Mammary epithelial cell (primary cell): ENCODE measurements at places on chromosomes 12 and 14.

DNA sequence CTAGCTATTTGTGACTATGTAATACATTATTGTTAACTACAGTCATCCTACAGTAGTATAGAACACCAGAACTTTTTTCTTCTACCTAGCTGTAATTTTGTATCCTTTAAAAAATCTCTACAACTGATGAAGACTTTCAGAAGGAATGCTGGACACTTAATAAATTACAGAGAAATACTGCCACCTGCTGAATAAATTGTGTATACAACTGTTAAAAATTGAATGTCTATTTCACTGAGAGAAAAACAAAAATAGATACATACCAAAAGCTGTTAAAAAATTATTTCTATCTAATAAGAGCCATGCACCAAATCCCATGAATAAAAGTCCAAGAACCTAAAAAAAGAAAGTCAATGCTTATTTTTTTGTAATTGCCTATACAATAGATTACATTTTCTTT is 6.6 kb downstream of the TSPAN19 start:
- peak; percentile 14 for DNase-seq

- peak; percentile 35 for DNase-seq
Measured at GRCh38 chr14:80549141-80549540, 337.8 kb upstream of the DIO2 start.

- DNase-seq = peak; percentile 76
Measured at GRCh38 chr14:73238424-73238852, 1.1 kb downstream of the PAPLN start.

- no peak for DNase-seq
Measured at GRCh38 chr14:90755661-90756304, 60.4 kb downstream of the TTC7B start.

DNA sequence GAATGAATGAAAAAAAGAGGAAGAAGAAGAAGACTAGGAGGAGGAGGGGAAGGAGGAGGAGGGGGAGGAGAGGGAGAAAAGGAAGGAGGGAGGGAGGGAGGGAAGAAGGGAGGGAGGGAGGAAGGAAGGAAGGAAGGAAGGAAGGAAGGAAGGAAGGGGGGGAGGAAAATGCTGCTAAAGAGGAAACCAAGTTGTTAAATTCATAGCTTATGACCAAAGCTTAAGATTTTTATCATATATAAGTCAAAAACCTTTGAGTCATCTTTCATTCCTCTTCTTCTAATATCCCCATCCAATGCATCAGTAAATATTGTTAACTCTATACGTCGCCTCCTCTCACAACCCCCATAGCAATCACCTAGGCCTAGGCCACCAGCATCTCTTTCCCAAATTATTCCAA is 117.3 kb downstream of the SLC2A13 start:
- DNase-seq = no peak

DNA sequence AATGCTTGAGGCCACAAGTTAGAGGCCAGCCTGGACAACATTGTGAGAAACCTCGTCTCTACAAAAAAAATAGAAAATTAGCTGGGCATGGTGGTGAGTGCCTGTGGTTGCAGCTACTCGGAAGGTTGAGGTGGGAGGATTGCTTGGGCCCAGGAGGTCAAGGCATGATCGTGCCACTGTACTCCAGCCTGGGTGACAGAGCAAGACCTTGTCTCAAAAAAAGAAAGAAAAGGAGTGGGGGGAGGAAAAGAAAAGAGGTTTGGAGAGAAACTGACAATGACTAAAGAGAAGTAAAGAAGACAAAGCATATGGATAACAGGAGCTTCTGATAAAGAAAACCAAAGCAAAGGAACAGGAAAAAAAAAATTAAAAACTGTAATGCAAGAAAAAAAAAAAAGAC is 37.4 kb upstream of the SELPLG start:
- no peak for DNase-seq

GRCh38 chr14:96252999-96253539 is 2.9 kb upstream of the BDKRB1 start:
- peak; percentile 68 for DNase-seq

- no peak for DNase-seq
Measured at GRCh38 chr12:101305794-101306193, 25.9 kb downstream of the UTP20 start.
